Hematopoietic multipotent progenitor cell (in vitro differentiated cells): ENCODE measurements at places on chromosomes 1 and 21.

DNA sequence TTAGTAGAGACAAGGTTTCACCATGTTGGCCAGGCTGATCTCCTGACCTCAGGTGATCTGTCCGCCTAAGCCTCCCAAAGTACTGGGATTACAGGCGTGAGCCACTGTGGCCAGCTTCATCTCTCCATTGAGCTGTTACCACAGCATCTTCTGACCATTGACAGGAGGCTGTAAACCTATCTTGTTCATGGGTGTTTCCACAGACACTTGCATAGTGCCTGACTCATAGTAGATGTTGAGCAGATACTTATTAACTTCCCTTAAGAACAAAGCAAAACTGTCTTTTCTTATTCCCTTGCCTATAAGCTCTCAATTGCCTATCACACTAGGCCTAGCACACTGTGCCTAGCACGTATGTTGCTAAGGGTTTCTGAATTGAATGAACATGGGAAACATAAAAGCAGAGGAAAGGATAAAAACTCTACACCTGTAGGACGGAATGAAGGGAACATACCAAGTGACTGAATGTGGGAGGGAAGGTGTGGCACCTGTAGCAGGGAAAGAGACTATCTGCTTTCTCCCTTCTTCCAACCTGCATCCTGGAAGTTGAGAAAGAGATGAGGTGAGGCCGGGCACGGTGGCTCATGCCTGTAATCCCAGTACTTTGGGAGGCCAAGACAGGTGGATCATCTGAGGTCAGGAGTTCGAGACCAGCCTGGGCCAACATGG lies 1.2 kb upstream of the C1orf54 start:
- no peak for DNase-seq

- DNase-seq: no peak
Observed at GRCh38 chr1:45116340-45116739, 90.1 kb downstream of the ZSWIM5 start.

DNA sequence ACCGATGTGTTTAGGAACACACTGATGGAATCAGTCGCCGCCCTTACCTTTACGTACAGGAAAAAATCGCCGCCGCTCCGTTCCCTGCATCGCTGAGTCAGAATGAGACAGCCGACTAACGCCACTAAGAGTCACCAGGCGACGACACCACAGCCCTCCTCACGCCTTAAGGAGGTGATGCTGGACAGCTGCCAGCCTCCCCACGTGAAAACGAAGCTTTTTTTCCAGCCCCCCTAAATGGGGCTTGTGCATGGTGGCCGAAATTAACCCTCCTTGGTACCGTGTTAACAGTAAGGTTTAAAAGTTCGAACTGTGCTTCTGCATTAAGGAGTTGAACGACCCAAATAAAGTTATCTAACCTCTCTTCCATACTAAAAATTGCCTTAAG lies 511 bp downstream of the DNTTIP2 start:
- peak; percentile 28 for DNase-seq

- no peak for DNase-seq
Observed at GRCh38 chr1:158118713-158119402, 61.8 kb upstream of the CD1D start.

DNA sequence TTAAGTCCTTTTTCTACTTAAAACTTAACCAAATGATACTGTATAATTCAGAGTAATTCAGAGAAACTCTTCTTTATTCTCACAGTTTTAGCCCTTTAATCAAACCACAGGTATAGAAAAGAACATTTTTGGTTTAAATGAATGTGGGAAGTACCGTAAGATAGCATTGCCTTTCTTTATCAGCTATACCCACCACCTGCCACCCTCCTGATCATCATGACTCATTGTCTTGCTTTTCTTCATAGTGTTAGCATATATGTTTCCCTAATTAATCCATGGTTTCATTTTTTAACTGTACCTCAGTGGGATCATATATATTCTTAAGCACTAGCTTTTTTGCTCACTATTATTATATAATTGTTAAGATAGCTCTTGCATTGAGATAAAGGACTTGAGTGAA lies 27.5 kb upstream of the ANGPTL1 start:
- no peak for DNase-seq

- no peak for DNase-seq
Observed at GRCh38 chr21:34576041-34576511, 38.8 kb downstream of the RCAN1 start.

- DNase-seq: no peak
Observed at GRCh38 chr1:40020447-40021085, 20.0 kb upstream of the CAP1 start.
